ENCODE measurements at places on chromosomes 11 and 22.

GRCh38 chr11:69985331-69985640 is 92.8 kb upstream of the ANO1 start:
- no peak for DNase-seq

GRCh38 chr22:47279746-47280145 is 517.3 kb downstream of the TBC1D22A start:
- DNase-seq: no peak

GRCh38 chr22:27660306-27660705 is 141.2 kb downstream of the MN1 start:
- no peak for DNase-seq

- DNase-seq: peak; percentile 52
Measured at GRCh38 chr11:45371251-45372115, 85.3 kb upstream of the SYT13 start.

DNA sequence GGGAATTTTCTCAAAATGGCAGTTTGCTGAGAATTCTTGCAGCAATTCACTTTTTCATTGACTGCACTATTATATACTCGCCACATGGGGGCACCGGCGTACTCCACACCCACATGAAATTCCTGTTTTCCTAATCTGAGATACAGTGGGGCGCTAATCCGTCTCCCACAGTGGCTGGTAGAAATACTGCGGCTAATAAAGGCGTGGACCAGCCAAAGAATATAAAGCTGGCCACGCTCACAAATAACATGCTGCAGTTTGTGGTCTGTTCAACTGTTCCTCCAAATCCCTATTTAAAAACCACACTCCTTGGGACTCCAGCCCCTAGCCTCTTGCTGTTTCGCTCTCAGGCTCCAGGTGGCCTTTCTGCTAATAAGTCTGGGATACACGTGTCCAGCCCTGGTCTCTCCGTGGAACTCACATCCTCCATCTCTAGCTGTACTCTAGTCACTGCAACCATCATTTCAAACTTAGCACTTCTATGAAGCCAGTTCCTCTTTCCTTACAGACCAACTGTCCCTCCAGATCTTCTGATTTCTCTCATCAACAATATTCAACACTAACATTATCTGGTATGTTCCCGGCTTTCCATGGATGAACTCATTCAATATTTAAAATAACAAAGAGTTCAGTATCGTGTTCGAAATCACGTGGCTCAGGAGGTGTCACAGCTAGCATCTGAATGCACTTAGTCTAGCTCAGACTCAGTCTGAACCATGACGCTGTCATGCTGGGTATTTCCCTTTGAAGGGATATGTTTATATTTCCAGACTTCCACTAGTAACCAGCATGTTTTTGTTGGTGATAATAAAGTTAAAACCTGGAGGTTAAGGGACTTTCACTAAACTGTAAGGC is 22.0 kb downstream of the TBRG1 start:
- DNase-seq: peak; percentile 74

DNA sequence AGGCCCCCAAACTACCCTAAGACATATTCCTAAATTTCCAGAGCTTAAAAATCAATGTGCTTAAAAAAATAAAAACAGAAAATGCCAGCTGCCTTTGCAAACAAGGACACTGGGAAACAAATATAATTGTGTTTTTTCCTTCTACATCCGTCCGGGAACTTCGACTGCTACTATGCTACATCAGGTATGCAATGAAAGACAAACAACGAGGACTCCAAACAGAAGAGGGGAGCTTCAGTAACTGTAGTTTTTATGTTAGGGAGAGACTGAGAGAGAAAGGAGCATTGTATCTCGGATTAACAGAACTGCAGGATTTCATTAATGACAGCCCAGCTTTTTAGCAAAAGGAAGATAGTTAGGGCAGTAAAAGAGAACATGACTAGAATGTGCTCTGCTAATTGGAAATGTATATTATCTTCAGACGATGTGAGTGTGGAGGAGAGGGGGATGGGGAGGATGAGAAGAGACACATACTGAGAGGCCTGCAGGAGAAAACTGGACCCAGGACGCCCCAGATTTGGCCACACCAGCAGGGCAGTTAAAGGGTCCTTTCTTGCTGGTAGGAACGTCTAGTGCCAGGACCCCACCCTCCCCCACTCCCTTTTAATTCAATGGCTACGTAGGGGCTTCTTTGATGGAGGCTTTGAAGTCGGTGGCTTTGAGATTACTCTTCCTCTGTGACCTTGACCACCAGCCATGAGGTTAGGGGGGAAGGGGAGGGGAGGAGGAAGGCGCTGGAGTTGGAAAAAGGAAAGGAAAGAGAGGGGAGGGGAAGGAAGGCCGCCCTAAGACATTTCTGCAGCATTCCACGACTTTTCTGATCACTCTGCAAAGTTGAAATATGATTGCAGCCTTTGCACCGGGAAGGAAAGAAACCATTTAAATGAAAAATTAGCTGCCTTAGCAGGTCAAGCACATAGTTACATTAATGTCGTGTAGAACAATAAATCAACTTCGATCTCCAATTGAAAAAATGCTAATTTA is 187.1 kb downstream of the BLID start:
- DNase-seq: peak; percentile 58

DNA sequence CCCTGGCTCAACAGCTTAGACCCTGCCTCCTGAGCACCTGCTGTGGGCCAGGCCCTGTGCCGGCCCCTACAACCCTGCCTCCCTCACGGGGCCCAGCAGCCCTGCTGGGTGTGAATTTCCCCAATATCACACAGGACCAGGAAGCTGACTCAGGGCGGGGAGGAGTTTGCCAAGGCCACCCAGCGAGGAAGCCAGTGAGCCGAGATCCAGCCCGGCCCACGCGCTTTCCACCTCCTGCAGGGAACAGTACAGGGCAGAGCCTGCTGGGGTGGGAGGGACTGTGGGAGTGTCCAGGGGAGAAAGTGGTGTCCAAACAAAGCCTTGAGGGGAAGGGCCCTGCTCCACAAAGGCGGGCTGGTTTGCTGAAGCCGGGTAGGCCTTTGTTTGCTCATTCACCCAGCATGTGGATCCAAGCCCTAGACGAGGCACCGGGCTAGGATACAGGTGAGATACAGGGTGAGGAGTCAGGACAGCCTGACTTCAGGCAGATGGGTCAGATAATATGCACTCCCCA is 26.8 kb downstream of the RPL3 start:
- peak; percentile 71 for DNase-seq

Measured in pons (tissue), 1 donor.